Muscle of back (tissue), 13 donors: ENCODE measurements at places on chromosomes 3 and 15.

DNA sequence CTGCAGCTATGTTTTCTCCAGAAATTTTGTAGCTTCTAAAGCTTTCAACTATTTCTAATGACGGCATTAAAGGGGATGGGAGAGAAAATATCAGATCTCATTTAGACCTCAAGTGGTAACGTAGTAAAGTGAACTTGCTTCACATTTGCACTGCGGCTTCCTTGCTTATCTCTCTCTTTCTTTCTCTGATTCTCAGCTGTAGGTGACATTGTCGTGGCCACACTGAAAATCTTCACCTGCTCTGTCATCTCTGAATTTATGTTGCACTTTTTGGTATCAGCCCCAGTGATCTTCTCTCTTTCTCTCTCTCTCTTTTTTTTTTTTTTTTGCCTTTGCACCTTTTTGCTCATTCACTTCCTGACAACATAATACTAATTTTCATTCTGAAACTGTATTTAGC, 254.1 kb upstream of the SATB1 start:
- DNase-seq, result no peak

- no peak for DNase-seq
These were observed 347.5 kb downstream of the CNTN4 start for GRCh38 chr3:2446146-2446545.

GRCh38 chr3:132641837-132642538, 17.6 kb downstream of the ACAD11 start:
- peak; percentile 71 for DNase-seq

DNA sequence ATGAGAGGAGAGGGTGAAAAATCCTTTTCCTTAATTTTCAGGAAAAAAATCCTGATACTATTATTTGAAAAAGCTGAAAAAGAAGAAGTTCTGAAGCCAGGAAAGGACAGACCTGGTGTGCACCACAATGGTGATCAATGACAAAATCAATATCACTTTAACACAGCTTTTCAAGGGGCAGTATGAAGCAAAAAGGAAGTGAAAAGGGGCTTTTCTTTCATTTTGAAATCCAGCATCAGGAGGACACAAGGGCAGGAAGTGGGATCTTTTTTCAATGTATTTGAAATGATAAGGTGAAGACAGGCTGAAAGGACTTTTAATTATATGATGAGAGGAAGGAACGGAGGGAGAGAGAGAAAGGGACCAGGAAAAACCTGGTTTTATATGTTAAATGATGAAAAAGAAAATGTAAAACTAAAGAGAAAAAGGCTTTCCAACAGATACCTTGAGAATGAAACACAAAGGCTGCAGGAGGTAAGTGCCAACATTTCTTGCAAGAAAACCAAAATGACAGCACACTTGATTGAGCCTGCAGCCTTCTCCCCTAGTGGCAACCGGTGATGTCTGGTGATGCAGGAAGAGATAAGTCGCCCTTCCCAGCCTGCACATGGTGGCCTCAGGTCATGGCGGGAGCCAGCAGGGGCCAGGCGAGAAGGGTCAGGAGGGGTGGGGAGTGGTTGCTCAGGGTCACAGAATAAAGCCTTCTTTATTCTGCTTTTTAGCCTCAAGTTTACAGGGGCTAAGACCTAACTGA, 236.7 kb upstream of the WNT5A start:
- DNase-seq, result no peak

DNA sequence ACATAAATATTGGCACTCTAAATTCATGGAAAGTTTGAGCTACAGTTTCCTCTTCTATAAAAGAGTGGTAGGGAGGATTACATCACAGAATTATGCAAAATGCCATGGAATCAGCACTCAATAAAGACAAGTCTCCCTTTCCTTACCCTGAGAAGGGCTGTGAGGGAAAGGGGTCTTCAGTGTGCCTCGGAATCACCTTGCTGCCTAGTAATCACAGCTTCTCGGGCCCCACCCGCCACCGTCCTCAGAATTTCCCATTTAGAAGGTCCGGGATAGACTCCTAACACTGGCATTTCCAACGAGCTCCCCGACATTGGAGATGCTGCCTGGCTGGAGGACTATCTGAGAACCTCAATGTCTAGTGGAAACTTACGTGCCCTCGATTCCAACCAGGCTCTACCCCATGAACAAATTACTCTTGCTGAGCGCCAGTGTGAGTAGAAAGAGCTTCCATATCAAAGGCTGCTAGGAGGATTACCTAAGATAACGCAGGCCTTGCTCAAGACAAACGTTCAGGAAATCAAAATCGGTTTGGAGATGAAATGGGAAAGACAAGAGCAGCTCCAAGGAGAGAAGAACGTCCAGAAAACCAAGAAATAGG, 92.1 kb upstream of the CHD2 start:
- peak; percentile 25 for DNase-seq

DNA sequence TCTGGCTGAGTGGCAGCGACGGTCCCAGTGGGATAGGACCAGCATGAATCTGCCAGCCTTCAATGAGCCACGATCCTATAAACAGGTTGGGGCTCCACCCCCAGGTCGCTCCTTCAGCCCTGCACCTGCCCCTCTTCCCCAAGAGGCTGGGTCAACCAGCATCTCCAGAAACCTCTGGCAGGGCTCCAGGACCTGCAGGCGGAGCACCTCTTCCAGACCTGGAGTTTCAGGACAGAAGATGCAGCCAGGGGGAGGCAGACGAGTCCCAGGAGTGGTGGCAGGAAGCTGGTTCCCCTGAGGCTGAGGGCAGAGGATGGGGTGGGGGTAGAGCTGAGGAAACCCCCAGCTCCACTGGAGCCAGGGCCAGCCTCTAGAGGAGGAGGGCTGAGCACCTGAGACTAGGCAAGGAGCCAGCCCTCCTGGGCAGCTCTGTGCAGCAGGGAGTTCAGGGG, at the start of gene PLA2G4D:
Gene PLA2G4D, minus strand, starts transcription at position 51 of the 452 bp plus-strand sequence. CDS start 103 bp downstream, outside the sequence.
- DNase-seq, result no peak

- DNase-seq, result peak; percentile 48
These were observed at the start of gene SEMA3B for GRCh38 chr3:50268703-50269451. Gene SEMA3B, plus strand, starts transcription at chr3:50269147. Its CDS starts 94 bp downstream, at chr3:50269241.

DNA sequence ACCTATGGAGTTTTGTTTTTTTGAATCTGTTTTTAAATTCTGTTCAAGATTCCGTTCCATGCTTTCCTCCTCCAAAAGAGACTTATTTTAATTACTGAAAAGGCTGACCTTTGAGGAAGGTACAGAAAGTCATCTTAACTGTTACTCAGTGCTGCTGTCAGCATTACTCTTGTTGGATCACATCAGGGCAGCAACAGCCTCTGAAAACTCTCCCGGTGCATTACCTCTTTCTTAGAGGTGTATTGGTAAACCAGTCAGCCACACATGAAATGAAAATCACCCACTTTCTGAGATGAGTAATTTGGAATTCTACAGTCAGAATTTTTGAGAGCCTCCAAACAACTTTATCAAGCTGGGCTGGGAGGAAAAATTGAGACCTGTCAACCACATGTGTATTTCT, 88.5 kb upstream of the LIMD1 start:
- DNase-seq, result no peak

DNA sequence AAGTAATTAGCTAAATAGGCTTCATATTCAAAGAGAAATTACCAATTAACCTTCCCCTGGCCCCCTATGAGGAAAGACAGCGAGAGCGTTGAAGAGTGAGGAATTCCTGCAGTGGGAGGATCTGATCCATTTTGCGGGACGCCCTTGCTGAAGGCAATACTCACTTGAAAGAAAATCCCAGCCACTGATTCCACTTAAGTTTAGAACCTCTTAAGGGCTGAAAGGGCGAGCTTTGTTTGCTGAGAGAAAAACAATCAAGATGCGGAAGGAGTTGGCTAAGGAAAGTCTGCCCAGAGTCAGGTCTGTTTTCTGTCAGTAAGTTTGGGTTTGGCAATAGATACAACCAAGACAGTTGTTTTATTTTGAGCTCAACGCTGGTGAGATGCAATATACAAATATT, 102.8 kb upstream of the GBE1 start:
- no peak for DNase-seq

DNA sequence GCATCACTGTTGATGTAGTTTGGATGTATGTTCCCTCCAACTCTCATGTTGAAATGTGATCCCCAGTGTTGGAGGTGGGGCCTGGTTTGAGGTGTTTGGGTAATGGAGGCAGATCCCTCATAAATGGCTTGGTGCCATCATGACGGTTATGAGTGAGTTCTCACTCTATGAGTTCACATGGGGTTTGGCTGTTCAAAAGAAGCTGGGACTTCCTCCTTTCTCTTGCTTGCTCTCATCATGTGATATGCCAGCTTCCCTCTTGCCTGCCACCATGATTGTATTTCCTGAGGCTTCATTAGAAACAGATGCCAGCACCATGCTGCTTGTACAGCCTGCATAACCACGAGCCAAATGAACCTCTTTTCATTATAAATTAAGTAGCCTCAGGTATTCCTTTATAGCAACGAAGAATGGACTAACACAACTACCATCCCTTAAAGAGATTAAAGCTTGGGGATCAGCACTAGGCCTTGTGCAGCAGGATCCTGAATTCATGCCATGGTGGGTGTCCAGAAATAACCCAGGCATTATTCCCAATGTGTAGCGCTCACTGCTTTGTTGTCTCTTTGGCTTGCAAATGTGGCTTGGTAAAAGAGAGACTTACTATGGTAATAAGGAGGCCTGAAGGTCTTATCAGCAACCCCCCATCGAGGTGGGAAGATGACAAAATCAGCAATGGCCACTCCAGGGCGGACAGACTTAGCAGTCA, 41.9 kb downstream of the NDUFB4 start:
- DNase-seq, result no peak

GRCh38 chr3:124360563-124360962, 368.6 kb upstream of the ROPN1 start:
- DNase-seq, result no peak

- peak; percentile 93 for DNase-seq
These were observed 11.3 kb downstream of the PRICKLE2 start for GRCh38 chr3:64213962-64214379.

GRCh38 chr3:147002721-147003120, 397.6 kb upstream of the PLSCR5 start:
- no peak for DNase-seq

- DNase-seq, result no peak
These were observed 64.3 kb downstream of the KLF13 start for GRCh38 chr15:31390777-31391486.
